ENCODE measurements at places on chromosomes 5 and 9.

DNA sequence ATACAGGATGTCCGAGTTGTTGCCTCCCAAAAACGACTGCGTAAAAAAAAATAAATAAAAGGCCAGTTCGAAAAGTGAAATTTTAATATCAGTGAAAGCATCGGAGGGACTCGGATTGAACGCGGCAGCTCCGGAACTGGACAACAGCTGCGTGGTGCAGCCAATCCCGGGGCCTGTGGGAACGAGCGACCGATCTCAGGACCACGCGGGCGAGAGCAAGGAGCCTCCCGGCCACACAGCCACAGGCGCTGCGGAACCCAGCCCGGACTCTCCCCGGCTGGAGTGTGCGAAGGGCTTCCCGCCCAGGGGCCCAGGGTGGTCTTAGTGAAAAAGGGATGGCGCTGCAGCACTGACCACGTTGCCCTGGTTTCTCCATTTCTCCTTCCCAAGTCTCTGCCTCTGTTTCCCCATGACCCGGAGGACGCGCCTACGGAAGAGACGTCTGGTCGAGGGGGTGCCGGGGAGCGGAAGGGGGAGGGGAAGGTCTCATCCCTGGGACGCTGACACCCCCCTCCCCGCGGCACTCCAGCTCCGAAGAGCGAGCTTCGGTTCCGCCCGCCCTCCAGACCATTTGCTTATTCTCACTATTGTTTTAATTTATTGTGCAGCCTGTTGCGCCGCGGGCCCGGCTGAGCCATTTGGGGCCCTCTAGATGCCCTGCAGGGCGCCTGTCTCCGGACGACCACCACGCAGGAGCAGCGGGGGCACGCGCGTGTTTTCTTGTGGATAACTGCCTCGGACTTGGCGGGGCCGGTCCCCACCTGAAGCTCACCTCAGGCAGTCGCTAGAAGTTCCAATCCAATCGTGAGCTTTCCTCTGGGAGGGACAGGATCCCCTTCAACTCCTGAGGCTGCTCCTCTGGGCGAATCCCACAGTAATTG lies 303.0 kb downstream of the PARP8 start:
- no peak for DNase-seq

DNA sequence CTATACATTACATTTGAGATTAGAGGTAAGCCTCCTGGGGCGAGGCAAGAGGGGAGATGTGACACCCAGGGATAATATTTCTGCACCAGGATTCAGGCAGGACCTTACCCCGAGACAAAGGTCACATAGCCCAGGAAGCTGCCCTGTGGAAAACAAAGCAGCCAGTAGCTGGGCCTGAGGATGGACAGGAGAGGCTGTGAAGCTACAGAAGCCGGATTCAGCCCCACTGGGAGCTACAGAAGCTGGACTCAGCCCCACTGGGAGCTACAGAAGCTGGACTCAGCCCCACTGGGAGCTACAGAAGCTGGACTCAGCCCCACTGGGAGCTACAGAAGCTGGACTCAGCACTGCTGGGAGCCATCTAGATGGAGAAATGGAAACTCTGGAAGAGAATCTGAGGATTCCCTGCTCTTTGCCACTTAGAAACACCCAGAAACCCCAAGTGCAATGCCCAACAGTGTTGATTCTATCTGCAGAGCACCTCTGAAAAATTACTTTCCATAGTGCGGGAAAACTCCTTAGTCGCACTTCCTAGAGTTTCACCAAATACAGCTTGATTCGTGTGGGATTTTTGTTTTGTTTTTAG lies 46.5 kb upstream of the ZFR start:
- no peak for DNase-seq

DNA sequence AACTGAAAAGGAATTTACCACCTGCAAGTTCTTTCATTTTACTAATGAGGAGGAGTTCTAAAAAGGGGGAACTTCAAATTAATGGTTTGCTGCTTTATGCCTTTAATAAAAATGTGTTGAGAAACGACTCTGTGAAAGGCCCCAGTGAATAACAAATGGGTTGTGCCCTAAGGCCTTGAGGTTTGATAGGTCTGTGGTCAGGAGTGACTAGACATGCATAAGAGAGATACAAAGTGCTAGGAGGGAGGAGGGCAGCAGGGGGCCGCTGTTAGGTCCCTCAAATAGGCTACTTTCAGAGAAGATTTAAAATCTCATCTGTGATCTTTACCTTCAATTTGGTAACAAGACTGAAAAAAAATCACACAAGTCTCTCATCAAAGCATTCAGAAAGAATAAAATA lies 58.3 kb downstream of the FAM81B start:
- DNase-seq = no peak

- DNase-seq = no peak
Measured at GRCh38 chr9:135102331-135102730, 14.9 kb downstream of the OLFM1 start.
